ENCODE measurements at places on chromosomes 13 and 19.

GRCh38 chr13:59452189-59452890 lies 711.4 kb downstream of the DIAPH3 start:
- DNase-seq, result no peak

DNA sequence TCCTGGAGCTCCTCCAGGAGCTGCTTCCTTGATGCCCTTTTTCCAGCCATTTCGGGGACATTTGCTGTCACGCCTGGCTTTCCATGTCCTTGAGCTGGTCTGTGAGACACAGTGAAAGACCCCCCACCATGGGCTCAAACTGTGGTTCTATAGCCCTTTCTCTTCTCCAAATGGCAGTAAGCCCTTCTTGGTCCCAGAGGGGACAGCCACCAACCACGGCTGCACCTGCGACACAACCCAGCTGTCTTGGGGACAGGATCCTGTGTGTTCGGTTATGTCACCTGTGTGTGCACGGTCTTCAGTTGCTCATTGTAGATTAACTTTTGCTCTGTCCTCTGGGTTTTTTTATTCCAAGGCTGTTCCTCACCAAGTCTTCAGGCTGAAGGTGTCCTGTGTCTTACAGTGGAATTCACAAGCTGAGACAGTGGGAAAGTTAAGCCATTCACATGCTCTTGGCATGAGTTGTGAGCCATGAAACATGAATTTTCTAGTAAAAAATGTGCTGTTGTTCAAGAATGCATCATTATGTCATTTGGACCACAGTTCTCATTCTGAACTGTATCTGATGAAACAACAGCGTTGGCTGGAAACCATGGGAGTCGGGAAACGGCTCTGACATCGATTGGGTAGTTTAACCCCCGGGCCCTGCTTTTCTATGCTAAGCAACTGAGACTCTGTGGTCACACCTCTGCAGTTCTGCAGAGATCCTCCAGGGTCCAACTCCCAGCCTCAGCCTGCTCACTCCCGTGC lies 129.5 kb upstream of the MCF2L start:
- DNase-seq, result no peak

- no peak for DNase-seq
These were observed 9.2 kb upstream of the UBAC2 start for GRCh38 chr13:99191336-99191899.

GRCh38 chr19:8416796-8417195 lies 3.7 kb downstream of the MARCHF2 start:
- DNase-seq, result no peak

GRCh38 chr13:107461751-107462150 lies 753.6 kb downstream of the LIG4 start:
- DNase-seq, result no peak

DNA sequence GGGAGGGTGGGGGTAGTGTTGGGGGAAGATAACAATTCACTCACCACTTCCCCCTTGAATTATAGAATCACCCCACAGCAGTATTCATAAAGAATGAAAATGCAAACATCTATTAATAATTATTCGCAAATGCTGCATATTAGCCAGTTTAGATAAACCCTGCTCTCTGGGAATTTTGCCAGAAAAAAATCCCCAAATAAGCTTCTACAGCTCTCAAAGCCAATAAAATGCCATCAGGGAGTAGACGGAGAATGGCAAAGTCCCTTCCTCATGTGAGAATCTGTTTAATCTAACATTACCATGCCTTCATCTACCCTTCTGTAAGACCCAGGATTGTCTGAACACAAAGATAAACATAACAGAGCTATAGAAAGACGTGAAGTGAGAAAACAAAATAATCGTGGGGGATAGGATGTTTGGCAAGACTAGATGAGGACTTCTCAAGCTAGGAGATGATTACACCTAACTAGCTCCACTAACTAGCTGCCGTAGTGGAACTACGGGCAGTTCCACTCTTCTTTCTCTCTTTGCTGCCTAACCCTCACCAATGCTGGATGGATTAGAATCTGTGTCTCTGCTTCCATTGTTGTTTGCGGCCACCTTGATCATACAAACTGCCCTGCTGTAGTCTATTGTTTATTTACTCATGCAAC lies 32.4 kb upstream of the CACNA1A start:
- DNase-seq, result no peak
